ENCODE measurements at places on chromosomes 2 and 18. TPM values are rescaled to one million over a fixed set of nuclear protein-coding genes. Genes with fewer than 3 reads are reported as not detected.
A peak's percentile ranks its signal among the peaks of the same experiment; 100 is the strongest.

GRCh38 chr2:217954469-217954868 lies 48.3 kb downstream of the TNS1 start:
- DNase-seq, result no peak

GRCh38 chr2:11862049-11862448 lies 115.6 kb downstream of the LPIN1 start:
- DNase-seq, result no peak

GRCh38 chr2:136217996-136218395 lies 100.0 kb upstream of the CXCR4 start:
- no peak for DNase-seq

GRCh38 chr2:238098901-238099713 lies 1.0 kb upstream of the ESPNL start:
- DNase-seq, result peak; percentile 39

DNA sequence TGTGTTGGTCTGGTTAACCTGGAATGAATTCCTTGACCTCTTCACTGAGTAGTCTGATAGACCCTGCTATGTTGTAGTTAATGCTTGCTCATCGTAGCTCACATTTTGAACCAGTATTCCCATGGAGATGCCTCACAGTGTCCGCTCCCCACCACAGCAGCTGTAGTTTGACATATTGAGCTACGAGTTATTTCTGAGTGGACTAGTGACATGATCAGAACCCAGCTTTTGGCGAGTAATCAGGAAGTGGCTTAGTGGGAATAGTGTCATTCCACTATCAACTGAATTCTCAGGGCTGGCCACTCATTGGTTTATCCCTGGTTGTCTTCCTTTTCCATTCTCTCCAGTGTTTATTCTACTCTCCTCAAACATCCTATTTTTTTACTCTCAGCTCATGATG lies 102.7 kb downstream of the MYO1B start:
- no peak for DNase-seq

DNA sequence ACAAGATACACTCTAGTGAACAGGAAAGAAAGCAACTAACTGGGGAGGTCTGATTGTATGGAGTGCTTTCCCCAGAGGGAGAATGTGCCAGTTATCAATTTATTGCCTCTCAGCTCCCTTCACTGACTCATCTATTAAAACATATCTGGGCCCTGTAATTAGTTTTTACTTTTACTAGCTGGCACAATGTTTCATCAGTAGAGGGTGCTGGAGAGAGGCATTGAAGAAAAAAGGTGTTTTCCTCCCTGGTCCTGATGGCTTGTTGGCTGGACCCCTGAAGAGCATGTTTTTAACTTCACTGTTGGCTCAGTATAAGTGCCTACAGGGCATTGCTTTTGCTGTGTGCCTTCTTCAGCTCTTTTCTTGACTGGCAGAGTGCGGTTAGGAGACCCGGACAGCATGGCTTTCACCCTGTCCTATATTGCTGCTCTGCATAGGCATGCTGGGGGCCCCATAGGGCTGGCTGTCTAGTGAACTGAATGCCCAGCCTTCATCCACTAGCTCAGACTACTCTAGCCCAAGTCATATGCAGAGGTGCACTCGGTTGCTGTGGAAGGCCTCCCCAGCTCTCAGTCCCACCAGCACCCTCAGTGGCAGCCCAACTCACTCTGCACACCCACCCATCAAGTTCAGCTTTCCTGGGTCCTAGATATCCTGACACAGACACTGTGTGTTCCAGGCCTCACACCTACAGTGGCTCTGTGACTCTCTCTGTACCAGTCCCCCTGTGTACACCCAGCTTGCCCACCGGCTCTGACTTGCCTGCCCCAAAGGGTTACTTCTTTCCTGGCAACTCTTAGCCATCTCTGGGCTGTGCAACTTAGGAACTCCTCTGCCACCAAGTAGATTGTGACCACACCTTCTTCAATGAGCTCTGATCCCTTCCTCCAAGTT lies 62.3 kb upstream of the ACYP2 start:
- peak; percentile 28 for DNase-seq

DNA sequence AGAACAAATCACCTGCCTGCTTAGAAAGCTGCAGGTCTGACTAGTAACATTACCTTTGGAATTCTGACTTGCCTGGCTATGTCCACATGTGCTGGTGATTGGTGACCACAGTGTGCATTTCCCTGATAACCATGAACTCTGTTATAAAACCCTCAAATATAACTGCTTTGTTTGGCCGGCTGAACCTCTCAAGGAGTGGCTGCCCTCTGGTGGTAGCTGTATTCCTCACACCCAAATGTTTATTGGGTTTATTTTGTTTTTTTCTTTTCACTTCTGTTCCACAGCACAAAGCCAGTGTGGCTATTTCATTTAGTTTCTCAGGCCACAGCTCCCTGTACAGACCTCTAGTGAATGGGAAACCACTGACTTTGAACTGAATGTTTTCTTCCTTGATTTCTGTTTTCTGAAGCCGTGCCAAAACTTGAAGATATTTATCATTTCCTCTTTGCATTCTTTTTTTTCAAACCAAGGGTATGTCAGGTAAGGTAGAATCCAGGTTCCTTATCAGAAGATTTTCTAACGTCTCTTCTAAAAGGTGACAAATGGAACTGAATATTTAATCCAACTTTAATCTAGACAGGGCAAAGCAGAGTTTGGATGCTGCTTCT lies 549.0 kb upstream of the VRK2 start:
- DNase-seq, result peak; percentile 19

DNA sequence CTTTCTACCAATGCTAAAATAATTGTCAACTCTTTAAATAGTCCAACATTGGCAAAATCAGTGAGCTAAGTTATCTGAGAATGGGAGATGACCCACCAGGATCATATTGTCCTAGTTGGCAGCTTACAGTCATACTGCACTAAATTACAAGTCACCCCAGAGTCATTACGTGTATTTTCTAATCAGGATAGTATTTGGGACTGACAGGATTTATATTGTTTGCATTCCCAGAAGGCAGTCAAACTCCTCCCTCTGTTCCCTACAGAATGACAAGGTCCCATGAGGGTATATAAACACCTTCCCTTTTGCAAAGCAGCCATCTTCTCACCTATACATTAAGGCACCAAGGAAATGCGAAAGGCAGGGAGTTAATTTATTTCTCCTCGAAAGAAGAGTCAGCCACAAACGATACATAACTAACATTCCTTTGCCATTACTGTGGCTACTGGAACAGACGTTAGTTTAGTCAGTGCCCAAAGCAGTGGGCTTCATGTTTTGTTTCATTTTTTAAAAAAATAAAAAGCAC lies 125.3 kb downstream of the ANTXR1 start:
- DNase-seq, result no peak

GRCh38 chr2:56040189-56040588 lies 116.6 kb upstream of the EFEMP1 start:
- no peak for DNase-seq

GRCh38 chr2:213101692-213102460 lies 49.5 kb downstream of the IKZF2 start:
- DNase-seq, result no peak

DNA sequence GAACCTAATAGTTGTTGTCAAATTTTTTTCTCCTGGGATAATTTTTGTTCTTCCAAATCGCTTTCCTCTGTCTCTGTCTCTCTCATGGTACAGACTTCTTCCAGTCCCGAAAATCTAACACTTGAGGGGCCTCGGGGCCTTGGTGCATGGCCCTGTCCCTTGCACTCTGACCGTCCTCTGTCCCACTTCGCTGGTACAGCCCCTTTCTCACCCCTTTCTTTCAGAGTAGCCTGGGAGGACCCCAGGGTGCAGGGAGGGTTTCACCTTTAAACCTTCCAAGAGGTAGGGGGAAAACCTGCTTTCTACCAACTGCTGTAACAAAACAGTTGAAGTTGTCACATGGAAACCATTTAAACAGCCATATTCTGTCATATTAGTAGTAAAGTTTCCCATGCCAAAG lies 22.2 kb upstream of the FAHD2A start:
- no peak for DNase-seq

- DNase-seq, result no peak
These were observed 1407.4 kb downstream of the SUCLG1 start for GRCh38 chr2:83051538-83052170.

DNA sequence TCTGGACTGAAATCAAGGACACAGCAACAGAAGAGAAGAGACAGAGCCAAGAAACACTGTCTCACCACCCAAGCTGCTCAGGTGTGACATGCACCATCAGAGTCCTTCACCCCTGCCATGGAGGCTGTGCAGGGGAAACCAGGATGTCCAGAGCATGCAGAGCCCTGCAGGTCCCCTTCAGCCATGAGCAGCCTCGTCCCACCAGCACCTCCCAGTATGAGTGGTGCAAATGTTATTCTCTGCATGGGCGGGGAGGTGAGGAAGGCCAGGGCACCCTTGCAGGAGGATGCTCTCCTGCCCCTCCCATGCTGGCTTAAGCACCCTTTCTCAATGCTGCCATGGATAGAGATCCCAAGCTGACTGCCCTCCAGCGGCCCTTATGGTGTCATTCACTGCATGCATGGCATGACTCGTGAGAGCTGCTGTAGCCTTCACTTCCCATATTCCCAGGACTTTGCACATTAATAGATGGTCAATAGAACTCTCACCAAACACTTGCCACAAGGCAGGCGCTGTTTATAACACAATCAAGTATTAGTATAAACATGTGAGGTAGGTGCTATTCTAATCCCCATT lies 171.0 kb downstream of the ANAPC1 start:
- DNase-seq, result no peak

Gene NETO1
- total RNA-seq, result 15.9 TPM

Gene SLC23A3
- not detected for total RNA-seq

Gene DSG2
- total RNA-seq, result 66.0 TPM

Gene DUSP19
- 1.3 TPM for total RNA-seq
